ENCODE measurements at places on chromosomes 4 and X.

GRCh38 chr4:4427121-4427870, 40.4 kb downstream of the NSG1 start:
- DNase-seq = no peak

DNA sequence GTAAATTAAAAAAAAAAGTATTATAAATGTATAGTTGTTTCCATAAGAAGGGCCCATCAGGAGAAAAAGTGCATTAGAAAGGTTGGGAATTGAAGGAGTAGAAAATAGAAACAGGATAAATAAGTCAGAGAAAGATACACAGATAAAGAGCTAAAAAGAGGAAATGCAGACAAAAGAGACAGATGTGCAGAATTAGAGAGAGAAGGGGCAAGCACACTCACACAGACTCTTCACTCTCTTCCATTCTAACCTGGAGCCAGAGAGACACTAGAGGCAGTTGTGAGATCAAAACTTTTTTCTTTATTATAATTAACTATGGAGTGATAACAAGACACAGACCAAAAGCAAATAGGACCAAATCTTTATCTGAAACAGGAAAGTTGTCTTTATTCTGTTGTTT, 134.1 kb downstream of the CEP135 start:
- no peak for DNase-seq

DNA sequence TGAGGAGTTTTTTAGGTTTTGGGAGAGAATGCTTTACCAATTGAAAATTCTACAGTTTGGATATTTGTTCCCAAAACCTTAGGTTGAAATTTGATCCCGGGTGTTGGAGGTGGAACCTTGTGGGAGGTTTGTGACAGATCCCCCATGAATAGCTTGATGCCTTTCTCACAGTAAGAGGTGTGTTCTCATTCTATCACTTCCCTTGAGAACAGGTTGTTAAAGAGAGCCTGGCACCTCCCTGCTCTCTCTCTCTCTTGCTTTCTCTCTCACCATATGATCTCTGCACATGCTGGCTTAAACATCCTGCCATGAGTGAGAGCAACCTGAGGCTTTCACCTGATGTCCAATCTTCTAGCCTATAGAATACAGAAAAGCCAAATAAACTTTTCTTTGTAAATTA, 1475.5 kb upstream of the AGA start:
- DNase-seq = no peak

- no peak for DNase-seq
These were observed 55.0 kb upstream of the PRDM5 start for GRCh38 chr4:120977435-120977997.

DNA sequence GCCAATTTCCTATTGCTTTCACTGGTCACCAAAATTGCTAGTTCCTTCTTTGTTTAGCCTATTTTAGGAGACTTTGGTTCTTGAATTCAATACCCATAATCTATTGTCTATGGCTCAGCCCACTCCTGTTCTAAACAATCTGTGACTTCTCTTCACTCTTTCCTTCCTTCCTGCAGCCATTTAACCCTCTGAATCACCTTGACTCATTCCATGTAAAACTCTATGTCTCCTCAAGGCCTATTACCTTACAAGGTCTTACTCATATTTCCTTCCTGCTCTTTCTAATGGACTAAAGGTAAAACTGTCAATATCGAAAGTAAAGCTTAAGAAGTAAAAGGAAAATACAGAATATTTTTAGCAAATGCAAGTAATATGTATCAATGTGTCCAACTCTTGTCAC, 301.6 kb downstream of the ARHGAP24 start:
- no peak for DNase-seq

GRCh38 chr4:105546086-105546485, 6.3 kb upstream of the ARHGEF38 start:
- DNase-seq = no peak

DNA sequence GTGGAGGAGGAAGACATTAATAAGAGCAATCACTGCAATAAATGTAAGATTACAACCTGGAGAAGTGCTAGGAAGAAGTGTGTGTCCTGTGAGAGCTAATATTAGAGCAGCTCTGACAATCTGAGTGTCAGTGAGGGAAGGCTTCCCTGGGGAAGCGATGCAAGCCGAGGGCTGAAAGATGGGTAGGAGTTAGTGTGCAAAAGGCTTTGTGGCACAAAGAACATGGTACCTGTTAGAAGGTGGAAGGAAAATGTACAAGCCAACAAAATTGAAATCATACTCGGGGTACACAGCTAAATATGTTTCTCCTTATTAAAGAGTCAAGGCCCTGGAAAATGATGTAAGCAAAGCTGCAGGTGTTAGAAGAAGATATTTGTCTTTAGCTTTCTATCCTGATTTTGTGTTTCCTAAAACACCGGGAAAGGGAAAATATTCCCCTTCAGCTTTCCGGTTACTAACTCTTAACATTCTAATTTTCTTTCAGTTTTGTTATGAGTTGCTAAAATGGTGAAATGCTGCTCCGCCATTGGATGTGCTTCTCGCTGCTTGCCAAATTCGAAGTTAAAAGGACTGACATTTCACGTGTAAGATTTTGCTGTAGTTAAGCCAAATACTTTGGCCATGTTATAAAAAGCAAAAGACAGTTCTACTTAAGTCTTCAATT, 808 bp downstream of the THAP6 start:
- DNase-seq = no peak

DNA sequence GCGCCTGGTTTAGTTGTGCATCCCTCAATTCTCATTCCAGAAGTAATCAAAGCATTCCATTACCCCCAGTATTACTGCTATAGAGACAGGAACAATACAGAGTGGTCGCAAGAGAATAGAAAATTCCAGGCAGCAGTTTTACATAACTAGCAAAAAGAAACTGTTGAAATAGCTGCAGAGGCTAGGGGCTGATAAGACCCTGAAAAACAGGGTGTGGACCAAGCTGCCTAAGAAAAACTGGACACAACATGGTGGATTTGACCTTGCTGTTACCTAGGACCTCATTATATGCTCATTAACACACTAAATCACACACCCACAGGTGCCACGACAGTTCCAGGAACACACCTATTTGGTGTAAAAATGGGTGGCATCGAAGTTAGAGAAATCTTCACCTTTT, 15.4 kb downstream of the EPGN start:
- no peak for DNase-seq

- DNase-seq = no peak
These were observed 216.6 kb upstream of the SLC7A11 start for GRCh38 chr4:138458751-138459150.
